Karpas-422 (cell line): ENCODE measurements at places on chromosomes 5 and 9. TPM values are rescaled to one million over a fixed set of nuclear protein-coding genes. Genes with fewer than 3 reads are reported as not detected.
A peak's percentile ranks its signal among the peaks of the same experiment; 100 is the strongest.

DNA sequence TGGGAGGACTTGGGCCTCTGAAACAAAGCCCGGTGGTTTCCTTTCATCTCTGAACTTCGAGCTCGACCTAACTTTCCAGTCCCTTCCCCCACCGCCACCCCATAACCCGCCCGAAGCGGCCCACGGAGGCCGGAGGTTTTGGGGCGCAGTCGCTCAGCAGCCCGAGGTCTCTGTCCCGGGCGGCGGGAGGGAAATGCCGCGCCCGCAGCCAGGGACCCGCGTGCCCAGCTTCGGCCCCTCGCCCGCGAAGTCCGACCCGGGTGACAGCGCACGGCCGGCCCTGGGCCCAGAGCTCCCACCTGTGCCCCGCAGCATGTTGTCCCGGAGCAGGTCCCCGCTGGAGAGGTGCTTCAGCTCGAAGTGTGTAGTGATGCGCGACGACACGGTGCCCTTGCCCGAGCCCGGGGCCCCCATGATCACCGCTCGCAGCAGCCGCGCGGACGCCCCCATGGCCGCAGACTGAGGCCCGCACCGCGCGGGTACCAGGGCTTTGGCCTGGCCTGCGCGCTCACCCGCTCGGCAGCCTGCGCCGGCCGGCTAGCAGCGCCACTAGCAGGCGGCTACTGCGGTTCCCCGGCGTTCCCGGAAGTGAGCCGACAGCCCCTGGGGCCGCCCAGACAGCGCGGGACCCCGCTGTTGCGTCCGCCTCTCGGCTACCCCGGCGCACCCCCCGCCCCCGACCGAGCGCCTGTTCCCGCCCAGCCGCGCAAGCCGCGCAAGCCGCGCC is at the start of gene AK3:
Gene AK3 (minus strand): TSS at position 565 of the 727 bp plus-strand sequence. CDS start 115 bp downstream, at position 450.
- peak within 1 kb of the TSS; percentile 61 for H3K27ac ChIP-seq
- 0 out of 2 replicates have a peak, but pooled peaks cover 3% of the 10 kb centered on the region for H3K27me3 ChIP-seq
- peak within 1 kb of the TSS; percentile 92 for H3K4me3 ChIP-seq

GRCh38 chr5:155263381-155263780 is 249.8 kb downstream of the KIF4B start:
- H3K27me3 ChIP-seq: no peaks in the 10 kb centered on the region
- no peak overlapping the region for H3K4me3 ChIP-seq
- no peaks in the 10 kb centered on the region for H3K36me3 ChIP-seq
- no peak overlapping the region for H3K27ac ChIP-seq

STXBP1 gene
- total RNA-seq: 3.1 and 3.6 TPM in 2 replicates

GRCh38 chr5:30152431-30152830 is 1041.1 kb upstream of the CDH6 start:
- no peaks in the 10 kb centered on the region for H3K4me1 ChIP-seq
- H3K27me3 ChIP-seq: no peaks in the 10 kb centered on the region
- no peaks in the 10 kb centered on the region for H3K36me3 ChIP-seq
- DNase-seq: no peak
- H3K4me3 ChIP-seq: no peak overlapping the region
- H3K27ac ChIP-seq: no peak overlapping the region

GRCh38 chr5:61600945-61601511 is 269.0 kb downstream of the ZSWIM6 start:
- no peak overlapping the region for H3K4me3 ChIP-seq
- peaks cover 23% of the 10 kb centered on the region for H3K4me1 ChIP-seq
- DNase-seq: no peak
- H3K27ac ChIP-seq: no peak overlapping the region
- H3K27me3 ChIP-seq: no peaks in the 10 kb centered on the region
- no peaks in the 10 kb centered on the region for H3K36me3 ChIP-seq

DNA sequence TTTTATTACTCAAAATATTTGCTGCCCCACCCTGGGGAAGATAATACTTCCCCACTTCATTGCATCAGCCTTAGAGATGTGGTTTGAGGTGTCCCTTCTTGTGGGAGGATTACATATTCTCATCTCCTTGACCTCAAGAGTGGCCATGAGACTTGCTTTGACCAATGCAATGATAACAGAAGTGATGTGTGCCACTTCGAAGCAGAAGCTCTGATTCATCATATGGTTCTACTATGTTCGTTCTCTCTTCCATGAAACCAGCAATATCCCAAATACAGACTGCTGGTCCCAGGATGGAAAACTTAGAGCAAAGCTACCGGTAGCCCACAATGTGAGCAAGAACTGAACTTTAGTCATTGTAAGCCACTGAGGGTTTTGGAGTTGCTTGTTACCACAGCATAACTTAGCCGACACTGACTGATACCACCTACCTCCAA is 92.0 kb downstream of the THBS4 start:
- no peaks in the 10 kb centered on the region; the same call in 1 of the 2 replicates for H3K27me3 ChIP-seq
- no peaks in the 10 kb centered on the region for H3K4me1 ChIP-seq
- no peaks in the 10 kb centered on the region for H3K36me3 ChIP-seq
- DNase-seq: no peak
- H3K4me3 ChIP-seq: no peak overlapping the region
- H3K27ac ChIP-seq: no peak overlapping the region

SHC3 gene
- 0.04 TPM in 1 of 2 replicates, not detected in the other for total RNA-seq
